ENCODE measurements at places on chromosomes 13 and 19.

DNA sequence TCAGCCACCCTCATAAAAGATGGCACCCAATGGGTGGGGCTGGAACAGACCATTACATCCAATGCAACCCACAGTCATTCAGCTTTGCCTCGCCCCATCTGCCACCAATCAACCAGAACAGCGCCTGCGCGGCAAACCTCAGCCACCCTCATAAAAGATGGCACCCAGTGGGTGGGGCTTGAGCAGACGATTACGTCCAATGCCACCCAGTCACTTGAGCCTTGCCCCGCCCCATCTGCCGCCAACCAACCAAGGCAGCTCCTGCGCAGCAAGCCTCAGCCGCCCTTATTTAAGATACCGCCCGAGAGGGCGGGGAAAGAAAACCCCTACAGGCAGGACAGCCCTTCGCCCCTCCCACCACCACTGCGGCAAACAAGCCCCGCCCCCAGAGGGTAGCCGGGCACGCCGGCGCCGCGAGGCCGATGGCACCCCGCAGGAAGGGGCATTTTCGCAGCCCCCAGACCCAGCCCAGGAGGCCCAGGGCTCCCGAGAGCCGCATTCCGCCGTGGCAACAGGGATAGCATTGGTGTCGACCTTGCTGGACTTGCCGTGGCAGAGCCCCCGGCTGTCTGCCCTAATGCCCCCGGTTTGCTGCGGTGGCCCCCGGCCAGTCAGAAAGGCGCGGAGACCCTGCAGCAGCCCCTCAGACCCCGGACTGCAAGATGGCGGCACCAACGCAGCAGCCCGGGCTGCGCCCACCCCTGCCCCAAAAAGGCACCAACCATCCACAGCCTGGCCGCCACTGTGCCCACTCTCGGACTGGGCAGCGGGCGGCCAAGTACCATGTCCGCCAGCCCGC, 675 bp downstream of the PEG3 start:
- DNase-seq: no peak

GRCh38 chr19:41535029-41535622, 40.8 kb upstream of the CEACAM21 start:
- DNase-seq: no peak

DNA sequence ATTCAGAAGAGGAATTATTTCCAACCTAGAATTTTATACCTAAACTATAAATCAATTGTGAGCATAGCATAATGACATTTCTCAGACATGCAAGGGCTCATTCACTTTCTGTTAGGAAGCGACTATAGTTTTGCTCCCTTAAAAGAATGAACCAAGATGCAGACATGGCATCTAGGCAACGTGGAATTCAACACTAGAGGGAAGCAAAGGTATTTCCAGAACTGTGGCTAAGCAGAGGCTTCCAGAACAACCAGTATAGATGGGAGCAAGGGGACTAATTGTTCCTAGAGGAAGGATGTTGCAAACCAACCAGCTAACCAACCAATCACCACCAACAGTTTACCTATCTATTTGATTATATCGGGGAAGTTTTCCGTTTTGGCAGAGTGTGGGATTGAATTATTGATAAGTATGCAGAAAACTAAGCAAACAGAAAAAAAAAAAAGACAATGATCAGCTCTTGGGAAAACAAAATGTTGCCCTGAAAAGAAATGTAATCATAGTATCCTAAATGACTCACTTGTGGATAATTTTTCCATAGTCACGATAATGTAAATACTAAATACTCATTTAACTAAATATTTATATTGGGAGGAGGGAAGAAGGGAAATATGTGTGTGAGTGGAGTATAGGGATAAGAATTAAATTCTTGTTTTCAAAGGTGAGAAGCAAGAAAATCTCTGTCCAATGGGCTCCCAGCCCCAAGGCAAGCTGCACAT, 21.1 kb downstream of the ARL11 start:
- no peak for DNase-seq

DNA sequence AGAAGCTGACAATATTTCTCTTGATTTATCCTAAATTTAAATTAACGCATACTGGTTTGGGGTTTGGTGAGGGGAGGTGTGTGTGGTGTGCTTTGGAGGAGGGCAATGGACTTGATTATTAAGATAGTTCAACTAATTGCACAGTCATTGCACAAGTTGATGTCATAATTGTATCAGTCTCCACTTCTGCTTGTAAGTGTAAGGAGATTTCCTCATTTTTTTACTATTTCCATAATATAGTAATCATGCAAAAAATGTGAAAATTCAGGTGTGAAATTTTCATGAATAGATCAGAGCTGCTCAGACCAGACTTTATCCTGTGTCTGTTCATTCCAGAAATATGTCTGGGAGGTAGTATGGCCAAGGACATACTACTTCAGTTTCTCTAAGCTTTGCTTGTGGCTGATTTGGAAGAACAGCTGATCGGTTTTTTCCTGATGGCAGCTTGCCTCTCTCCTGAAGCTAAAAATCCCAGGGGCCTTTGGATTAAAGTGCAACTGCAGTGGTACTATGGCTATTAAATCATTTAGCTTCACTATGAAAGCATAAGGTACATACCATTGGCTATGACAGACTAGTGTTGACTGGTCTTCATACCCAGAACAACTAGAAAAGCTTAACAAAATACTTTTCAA, 201.8 kb upstream of the MIR17HG start:
- no peak for DNase-seq

GRCh38 chr19:47070756-47071155, 22.3 kb upstream of the TMEM160 start:
- DNase-seq: no peak

DNA sequence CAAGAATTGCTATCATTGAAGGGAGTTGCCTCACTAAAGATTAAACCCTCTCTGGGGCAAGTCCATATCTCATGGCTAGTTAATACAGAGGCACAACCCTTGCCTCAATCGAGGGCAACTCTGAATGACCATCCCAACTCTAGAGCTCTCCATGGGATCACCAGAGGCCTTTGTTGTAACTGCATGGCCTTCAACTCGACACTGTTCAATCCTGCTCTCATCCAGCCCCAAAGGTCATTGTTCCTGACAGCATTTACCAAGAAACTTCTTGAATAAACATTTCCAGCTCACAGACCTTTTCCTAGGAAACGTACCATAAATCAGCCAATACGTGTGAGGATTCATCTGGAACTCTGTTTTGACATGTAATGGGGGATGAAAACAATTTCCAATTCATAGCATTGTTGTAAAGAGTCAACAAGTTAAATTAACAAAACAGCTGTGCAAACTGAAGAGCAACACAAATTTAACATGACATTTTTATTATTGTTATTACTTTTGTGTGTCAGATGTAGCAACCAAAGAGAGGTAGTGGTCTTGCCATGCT, 452.7 kb downstream of the SUCLA2 start:
- no peak for DNase-seq

GRCh38 chr19:49976496-49976895, 15.5 kb upstream of the SIGLEC11 start:
- DNase-seq: no peak

DNA sequence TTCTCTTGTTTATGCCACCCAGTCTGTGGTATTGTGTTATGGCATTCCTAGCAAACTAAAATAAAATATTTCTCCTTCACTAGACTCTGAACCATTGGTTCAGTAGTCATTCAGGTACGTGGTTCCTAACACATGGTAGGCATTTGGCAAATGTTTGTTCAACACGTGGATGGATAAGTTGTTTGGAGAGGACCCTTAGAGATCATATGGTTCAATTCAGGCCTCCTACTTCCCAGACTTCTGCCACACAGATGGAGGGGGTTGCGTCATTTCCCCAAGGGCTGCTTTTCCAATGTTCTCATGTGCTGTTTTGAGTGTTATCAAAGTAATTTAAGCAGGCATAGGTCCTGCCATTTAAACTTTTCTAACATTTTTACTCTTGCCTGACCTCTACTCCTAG, 6.7 kb downstream of the CXCL17 start:
- DNase-seq: no peak

Measured in stimulated activated CD4-positive, alpha-beta T cell treated with anti-CD3 and anti-CD28 coated beads, Interleukin-12 subunit alpha, Interleukin-12 subunit beta, amount 100 ng/mL, for 24 hours (primary cell).